ENCODE measurements at places on chromosomes 3 and 15.

- DNase-seq, result no peak
Observed at GRCh38 chr15:87021751-87022150, 942.1 kb downstream of the AGBL1 start.

GRCh38 chr15:74135041-74135565 is 4.7 kb downstream of the ISLR2 start:
- DNase-seq, result no peak

GRCh38 chr3:142574665-142575064 is 3.9 kb downstream of the ATR start:
- DNase-seq, result no peak

- DNase-seq, result peak; percentile 23
Observed at GRCh38 chr3:47989981-47990440, 26.2 kb downstream of the MAP4 start.

DNA sequence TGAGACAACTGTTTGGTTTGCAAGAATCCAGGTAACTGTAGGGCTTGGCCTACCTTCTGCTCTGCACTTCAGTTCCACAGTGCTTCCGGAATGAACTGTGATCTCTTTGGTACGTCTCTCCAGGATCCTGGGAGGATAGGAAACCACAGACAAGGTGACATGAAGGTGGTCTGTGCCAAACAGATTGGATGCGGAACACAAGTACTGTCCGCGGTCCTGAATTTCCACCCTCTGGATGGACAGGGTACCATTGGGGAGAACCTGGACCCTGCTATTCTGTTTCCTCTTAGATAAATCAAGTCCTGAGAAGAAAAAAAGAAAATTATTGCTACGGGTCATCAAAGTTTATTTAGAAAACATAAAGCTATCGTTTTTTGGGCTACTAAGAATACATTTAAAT is 17.3 kb downstream of the IGSF10 start:
- no peak for DNase-seq

DNA sequence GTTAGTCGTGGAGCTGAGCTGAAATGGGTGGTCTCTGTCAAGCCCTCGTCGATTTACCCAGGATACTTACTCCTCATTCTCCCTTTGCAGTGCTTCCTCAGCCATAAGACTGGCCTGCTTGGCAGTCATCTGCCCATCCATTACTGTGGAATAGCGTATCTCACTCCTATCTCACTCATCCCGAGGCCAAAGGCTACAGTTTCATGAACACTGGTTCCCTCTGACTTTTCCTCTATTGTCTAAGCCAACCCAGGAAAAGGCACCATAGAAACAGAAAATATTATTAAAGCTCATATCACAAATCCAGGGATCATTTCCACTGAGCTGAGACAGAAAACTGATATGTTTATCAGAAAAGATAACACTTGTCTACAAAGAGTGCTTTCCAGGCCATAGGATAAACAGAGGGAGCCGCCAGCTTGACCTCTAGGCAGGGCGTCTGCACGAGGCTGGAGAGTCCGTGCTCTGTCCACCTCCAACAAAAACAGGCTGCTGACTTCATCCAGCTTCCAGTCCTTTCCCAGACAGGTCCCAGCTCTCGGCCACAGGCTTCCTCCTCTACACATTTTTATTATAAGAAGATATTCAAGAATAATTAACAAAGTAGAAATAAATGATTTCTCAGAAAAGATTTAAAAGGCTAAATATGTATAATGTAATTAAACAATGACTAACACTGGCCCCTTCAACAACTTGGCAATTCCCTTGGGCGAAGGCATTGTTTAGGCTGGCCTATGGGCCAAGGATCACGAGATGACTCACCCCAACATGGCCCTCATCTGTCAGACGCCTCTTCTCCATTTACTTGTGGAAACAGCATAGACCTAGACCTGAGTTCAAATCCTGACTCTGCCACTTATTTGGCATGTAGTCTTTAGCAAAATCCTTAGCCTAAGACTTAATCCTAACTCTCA is 27.4 kb upstream of the BOC start:
- no peak for DNase-seq

DNA sequence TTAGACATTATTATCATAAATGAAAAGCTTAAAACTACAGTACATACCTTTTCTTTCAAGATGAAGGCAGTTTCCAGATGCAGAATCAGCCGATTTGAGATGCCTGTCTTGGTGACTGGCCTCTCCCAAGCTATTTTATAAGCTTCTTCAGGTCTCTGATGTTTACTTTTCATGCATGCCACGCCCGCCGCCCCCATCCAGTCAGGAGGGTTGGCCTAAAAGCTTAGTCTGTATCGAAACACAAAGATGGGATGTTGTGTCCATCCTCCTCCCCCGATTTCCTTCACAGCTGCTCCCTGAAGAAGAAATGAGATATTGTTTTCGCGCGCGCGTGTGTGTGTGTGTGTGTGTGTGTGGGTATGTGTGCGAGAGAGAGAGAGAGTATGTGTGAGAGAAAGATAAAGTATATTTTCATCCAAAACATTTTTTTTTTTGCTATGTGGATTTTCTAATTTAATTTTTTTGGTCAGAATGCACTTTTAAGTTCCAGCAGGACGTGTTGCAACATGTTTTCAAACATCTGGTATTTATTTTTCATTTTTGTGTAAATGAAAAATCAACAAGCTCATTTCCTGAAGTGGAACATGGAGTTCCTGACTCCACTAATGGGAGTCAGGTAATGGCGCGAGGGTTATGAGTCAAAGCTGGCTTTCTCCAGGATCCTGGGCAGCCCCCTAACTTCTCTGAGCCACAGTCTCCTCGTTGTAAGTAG is at the start of gene APOD:
Gene APOD, minus strand, starts transcription at position 110 of the 712 bp plus-strand sequence. CDS start 4,479 bp downstream, outside the sequence.
- no peak for DNase-seq

GRCh38 chr3:120021523-120021922 is 72.7 kb downstream of the GSK3B start:
- no peak for DNase-seq

DNA sequence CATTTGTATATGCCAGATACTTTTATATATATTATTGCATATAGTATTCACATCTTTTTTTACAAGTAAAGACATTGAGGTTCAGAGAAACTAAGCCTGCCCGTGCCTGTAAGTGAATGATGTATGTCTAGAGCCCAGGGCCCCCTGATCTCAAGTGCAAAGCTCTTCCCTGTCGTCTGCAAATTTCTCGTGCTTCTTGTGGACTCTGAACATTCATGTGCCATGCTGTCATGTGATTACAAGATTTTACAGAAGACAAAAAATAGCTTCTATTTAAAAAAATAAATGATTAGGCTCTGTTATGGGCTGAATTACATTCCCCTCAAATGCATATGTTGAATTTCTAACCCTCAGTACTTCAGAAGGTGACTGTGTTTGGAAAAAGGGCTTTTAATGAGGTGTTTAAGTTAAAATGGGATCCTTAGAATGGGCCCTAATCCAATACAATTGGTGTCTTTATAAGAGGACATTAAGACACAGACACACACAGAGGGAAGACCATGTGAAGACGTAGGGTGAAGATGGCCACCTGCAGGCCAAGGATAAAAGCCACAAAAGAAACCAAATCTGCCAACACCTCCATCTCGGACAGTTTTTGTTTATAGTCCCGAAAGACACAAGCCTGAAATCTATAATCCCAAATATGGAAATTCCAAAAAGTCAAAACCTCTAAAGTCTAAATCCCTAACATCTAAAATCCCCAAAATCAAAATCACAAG is 3.9 kb upstream of the MASP1 start:
- no peak for DNase-seq

- DNase-seq, result no peak
Observed at GRCh38 chr3:57118254-57118653, 46.9 kb downstream of the IL17RD start.

- no peak for DNase-seq
Observed at GRCh38 chr15:70029297-70029701, 68.4 kb downstream of the TLE3 start.

All from stimulated activated CD8-positive, alpha-beta memory T cell treated with anti-CD3 and anti-CD28 coated beads, Interleukin-7, amount 100 ng/mL, for 48 hours (primary cell).